ENCODE measurements at places on chromosomes 1 and 21.

DNA sequence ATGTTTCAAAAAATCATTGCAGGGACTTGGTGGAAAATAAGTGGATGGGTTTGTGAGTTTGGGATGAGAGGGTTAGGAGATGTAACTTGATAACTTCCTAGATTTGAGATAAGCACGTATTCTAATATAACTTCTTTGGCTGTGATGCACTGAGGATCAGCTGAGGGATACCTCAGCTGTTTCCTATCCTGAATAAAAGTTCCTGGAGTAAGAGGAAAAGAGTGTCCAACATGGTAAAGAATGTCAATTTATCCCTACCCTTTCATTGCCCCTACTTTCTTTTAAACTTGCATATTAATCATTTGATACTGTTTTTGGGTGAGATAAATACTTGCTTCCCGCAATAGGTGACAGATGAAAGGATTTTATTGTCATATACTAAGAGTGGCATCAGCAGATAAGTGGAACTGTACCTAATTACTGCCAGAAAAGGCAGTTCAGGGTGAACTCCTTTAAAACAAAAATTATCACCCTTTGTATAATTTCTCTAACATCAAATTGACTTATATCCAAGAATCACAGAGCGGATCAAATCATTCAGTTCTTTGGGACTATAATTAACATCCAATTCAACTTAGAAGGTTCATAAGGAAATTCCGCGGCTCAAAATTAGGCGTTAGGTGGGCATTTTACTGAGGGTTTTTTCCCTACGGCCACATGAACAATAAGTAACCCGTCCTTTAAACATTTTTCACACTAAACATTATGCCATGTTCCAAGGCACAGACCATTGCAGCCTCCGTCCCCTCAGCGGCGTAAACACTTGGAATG, 1.4 kb upstream of the SUCO start:
- DNase-seq = no peak

DNA sequence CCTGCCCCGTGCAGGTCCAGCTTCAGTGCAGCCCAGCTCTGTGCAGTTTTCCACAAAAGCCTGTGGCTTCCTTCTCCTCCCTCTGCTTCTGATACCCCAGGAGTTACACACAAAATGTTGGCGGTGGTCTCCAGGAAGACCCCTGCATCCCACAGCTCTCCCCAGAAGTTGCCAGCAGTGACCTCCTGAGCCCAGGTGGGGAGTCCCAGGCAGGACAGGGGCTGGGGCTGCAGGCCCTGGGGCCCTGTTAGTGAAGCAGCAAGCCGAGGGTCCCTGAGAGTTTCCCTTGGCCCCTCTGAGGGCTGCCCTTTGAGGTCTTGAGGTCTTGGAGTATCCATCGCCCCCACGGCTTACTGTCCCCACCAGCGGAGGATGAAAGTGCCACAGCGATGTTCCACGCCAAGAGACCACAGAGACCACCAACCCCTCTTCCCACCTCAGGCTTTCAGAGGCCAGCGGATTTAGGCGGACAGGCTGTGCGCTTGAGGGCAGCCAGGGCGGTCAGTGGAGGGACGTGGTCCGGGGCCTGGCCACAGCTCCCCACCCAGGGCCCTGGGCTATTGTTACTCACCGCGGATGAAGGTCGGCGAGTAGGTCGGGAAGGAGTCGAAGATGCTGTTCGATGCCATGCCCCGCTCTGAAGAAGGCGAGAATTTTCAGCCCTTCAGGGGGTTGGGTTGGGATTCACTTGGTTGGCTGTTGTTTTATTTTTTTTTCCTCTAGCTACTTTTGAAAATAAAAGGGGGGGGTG, 34.0 kb upstream of the RUNX3 start:
- DNase-seq = no peak

GRCh38 chr1:114495486-114495885, 15.5 kb downstream of the TRIM33 start:
- no peak for DNase-seq

- no peak for DNase-seq
These were observed 114.1 kb downstream of the C1orf94 start for GRCh38 chr1:34290831-34291230.

DNA sequence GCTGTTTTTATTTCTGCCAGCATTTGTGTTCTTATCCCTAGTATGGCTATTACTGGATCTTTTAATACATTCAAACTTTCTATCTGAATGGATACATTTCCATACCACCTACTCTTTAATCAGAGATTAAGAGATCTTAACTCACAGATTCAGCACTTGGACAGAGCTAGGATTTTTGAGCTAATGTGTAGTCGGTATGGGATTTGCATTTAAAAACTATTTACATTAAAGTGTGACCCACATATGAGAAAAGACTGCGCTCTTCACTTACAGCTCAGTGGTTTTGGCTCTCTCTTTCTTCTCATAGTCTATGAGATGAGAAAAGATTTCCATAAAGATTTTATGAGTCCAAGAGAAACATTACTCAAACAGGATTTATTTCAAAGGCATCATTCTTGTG, 16.4 kb downstream of the HMGB4 start:
- no peak for DNase-seq

DNA sequence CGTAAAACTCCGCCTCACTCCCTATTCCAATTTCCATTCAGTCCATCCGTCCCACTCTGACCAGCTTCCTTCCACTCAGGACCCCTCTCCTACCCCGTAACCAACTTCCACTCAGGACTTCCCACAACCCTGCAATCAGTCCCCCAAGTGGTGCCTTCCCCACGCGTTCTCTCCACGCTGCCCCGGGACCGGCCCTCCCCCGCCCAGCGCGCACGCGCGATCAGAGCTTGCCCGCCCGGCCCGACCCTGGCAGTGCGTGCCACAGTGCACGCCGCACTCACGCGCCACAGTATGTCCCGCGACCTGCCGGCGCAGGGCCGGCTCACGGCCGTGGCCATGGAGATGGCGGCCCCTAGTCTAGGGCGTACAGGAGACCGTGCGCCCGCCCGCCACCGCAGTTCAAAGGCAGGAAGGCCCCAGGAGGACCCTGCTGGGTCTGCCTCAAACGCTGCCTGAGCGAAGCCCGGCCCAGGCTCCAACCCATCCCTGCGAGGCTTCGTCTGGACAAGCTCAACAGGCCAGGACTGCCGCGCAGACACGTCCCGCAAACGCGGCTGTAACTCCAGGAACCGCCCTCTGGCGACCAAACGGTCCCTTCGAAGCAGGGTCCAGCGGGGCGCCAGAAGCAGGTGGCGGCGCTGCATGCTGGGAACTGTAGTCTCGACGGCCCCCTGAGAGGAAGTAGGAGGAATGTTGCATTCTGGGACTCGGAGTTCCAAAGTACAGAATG, at the start of gene NDC1:
NDC1 (minus strand) TSS at position 373 of the 730 bp plus-strand sequence; CDS start at position 338, 35 bp downstream.
- DNase-seq = peak; percentile 51

- DNase-seq = no peak
These were observed 211.6 kb upstream of the PTBP2 start for GRCh38 chr1:96509951-96510350.

DNA sequence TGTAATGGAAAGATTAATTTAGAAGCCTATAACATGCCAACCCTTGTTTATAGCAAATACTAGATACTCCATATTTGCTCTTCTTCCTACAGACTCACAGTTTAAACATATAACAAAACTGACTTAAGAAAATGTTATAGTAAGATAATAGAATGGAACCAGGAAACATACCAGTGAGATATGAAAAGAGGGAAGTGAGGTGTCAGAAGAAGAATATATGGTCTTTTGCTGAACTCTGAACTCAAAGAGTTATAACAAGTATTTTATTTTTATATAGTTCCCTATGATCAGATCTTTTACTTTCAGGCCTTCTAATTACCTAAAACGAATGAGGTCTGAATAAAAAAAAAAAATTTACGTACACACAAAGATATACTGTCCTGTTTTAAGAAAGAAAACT, 20.9 kb downstream of the TMED5 start:
- no peak for DNase-seq

DNA sequence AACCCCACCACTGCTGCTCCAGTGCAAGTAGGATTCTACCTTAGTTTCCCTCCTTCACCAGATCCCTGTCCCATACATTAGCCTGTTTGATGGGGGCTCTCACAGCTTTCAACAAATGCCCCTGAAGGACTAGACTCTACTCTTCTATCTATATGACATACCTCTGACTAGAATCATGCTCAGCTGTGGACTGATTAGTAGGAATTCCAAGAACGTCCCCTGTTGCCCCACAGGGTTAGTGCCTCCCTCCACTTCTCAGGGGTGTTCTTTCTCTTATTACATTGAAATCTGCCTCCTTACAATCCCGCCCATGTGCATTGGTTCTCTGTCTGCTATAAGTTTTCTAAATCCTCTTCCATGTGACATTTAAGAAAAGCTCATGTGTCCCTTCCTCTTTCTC, 375.9 kb upstream of the DUSP10 start:
- no peak for DNase-seq

DNA sequence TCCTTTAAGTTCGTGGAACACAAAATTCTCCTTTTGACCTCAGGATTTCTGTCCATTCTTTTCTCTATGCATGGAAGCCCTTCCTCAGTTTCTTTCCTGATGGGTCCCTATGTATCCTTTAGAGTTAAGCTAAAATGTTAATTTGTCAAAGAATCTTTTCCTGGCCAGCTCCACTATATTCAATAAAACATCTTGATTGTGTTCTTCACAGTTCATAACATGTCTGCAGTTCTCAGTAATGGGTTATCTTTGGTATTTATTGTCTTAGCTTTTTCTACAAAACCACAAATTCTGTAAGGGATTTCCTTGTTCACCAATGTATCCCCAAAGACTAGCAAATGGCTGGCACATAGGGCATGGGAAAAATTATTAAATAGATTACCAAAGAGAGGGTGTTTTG, 998.5 kb downstream of the ADGRL2 start:
- DNase-seq = no peak

GRCh38 chr1:174940646-174941175, 59.0 kb upstream of the CACYBP start:
- DNase-seq = no peak

GRCh38 chr21:45514311-45515021, 27.8 kb downstream of the SLC19A1 start:
- DNase-seq = no peak

DNA sequence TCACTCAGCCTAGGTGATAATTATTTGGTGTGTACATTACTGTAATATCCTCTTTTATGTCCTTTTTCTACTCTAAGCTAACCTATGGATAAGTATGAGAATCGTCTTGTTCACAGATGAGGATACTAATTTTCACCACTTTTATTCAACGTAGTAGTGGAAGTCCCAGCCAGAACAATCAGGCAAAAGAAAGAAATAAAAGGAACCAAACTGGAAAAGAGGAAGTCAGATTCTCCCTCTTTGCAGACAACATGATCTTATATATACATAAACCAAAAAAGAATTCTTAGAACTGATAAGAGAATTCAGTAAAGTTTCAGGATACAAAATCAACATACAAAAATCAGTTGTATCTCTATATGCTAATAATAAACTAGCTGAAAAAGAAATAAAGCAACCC, 12.6 kb upstream of the RGL1 start:
- DNase-seq = no peak

GRCh38 chr1:54763816-54764132, 549 bp downstream of the PARS2 start:
- DNase-seq = no peak

DNA sequence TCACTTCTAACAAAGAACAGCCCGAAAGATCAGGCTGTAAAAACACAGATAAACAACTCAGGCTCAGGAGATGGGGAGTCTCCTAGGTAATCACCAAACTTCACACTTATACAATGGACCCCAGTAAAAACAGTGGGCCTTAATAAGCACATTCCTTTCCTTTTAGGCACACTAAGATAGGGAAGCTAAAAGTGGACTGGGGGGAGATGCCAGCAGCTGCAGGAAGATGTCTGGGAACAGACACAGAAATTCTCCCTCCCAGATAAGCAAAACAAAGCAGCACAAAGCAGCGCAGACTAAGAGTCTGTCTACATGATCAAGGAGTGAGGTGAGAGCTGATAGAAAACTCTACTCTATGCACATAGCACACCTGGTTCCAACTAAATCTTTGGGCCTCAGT, 29.0 kb upstream of the CTBS start:
- no peak for DNase-seq

DNA sequence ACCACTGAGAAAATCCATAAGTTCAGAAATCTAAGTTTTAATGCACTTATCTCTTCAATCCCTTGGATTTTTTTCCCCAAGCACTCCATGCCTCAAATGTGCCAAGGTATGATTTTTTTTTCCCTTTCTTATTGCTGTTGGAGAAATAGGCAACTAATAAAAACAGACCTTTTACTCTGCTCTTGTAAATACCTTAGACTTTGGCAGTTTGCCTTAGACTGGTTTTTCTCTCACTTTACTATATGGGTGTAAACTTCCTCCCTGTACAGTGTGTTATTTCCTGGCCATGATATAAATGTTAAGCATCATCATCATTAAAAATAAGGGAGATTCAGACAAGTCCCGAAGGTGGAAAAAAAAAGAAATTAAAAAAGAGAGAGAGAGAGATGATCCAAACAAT, 65.7 kb downstream of the LRRC8C start:
- DNase-seq = no peak

- no peak for DNase-seq
These were observed 86.0 kb downstream of the CASZ1 start for GRCh38 chr1:10710489-10710888.

DNA sequence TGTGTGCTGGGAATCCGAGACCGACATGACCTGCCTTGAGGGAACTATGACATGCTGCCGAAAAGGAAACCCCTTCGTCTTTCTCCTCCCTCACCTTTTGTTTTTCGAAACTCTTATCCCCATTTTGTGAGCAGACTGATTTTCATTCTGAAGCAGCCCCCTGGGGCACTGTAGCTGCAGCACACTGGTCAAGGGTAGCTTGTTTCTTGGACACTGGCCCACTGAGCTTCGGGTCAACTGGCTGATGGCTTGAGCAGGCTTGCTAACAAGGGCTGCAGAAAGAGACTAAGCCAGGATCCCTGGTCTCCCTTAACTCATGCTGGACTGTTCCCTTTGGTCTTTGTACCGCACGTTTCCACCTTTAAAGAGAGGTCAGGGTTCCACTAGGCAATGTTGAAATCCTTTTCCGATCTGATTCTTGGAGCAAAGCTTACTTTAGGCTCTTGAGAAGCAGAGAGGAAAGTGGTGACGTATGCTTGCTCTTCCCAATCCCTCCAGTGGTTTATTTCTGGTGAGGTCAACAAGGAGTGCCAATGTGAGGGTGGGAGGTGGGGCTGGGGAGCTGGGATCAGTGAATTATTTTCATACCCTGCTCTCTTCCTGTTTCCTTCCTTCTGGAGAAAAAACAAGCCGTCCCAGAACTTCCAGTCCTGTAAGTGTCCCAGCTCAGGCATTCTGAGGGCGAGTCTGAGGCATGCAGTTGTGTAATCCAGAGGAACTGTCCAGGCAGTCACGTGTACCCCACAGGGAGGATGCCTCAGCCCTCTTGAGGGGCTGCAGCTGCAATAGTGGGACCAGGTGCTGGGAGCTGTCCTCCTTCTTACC, 7.6 kb downstream of the CYP4B1 start:
- no peak for DNase-seq

Data from 8988T (cell line).